ENCODE measurements at places on chromosomes 5 and 9.

GRCh38 chr5:74237571-74238145 is 402.9 kb downstream of the ENC1 start:
- no peak for DNase-seq

DNA sequence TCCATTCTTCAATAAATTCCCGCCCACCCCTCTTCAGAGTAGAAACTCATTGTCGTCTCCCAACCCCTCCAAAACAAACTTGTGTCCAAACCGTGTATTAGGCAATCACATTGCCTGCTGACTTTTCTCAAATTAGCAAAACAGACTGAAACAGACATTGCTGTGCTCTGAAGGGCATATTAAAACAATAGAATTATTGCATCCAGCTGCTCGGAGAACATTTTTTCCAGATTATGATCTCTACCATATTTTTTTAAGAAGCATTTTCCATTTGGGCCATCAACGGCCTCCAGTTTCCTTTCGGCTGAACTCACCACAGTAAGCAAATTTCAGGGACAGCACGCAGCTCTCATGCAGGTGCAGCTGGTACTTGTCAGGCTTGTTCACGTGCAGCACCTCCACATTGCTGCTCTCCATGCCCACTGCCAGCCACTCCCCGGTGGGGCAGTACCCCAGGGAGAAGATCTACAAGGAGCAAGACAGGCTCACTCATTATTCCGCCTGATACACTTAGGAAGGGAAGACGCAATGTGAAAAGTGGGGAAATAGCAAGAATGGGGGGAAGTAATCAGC is 104.1 kb downstream of the TLE1 start:
- DNase-seq = no peak

DNA sequence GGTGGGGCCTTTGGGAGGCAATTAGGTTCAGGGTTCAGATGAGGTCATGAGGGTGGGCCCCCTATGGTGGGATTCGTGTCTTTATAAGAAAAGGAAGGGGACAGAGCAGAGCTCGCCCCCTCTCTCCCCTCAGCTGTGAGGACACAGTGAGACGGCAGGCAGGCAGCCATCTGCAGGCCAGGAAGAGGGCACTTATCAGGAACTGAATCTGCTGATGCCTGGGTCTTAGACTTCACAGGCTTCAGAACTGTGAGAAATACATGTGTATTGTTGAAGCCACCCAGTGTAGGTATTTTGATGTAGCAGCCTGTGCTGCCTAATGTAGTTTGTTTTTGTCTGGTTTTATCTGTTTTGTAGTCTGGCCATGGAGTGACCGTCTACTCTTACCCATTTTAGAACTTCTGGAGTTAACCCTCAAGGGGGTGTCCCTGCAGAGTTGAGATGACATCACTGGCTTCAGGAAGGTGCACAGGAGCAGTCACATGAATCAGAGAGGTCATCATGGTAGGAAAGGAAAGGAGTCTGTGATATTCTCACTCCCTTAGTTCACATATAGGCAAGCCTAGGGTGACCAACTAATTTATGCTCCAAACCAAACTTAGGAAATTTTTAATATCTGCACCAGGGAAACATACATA is 71.0 kb downstream of the LRRC70 start:
- DNase-seq = no peak

DNA sequence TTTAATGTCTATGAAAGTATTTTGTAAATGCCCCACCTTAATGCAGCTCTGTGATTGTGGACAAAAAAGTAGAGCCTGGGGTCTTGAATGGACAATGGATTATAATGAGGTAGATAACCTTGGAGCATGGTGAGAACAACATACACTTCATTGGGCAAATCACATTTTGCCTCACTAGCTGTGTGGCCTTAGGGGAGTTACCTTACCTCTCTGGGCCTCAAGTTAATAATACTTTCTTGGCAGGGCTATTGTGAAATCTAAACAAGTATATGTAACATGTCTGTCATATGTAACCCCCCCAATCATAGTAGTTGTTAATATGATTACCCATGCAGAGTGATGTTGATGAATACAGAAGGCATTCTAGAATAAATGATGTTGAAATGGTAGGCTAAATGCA is 213.6 kb upstream of the ANKRD55 start:
- DNase-seq = no peak

GRCh38 chr5:137016783-137017324 is 482.3 kb downstream of the SPOCK1 start:
- no peak for DNase-seq

- no peak for DNase-seq
These were observed 48.8 kb downstream of the KCNIP1 start for GRCh38 chr5:170552621-170553115.

- DNase-seq = no peak
These were observed 14.5 kb downstream of the TBCA start for GRCh38 chr5:77761606-77762005.

DNA sequence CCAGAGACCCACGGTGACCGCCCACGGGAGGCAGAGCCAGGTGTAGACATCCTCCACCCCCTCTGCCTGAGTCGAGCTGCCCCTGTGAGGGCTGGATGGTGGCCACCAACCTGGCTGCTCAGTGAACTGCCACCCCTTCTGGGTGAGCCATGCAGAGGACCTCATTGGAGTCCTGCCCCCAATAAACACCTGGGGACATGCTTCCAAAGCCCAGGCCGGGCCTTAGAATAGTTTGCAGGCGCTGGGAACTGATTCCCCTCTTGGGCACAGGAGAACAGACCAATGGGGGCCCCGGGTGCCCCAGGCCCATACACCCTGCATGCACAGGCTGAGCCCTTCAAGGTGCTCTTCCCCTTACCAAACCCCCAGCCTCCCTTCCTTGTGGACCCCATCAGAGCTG is 38.1 kb upstream of the GFPT2 start:
- DNase-seq = peak; percentile 68

Measured in chondrocyte (in vitro differentiated cells).